ENCODE measurements at places on chromosomes 5 and 9.

DNA sequence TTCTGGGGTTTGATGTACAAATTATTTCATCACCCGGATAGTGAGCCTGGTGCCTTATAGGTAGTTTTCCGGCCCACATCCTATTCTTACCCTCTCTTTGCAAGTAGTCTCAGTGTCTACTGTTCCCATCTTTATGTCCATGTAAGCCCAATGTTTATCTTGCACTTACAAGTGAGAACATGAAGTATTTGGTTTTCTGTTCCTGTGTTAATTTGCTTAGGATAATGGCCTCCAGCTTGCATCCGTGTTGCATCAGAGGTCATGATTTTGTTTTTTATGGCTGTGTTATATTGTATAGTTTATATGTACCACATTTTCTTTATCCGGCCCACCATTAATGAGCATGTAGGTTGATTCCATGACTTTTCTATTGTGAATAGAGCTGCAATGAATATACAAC, 136.5 kb downstream of the PRR16 start:
- no peak for DNase-seq

DNA sequence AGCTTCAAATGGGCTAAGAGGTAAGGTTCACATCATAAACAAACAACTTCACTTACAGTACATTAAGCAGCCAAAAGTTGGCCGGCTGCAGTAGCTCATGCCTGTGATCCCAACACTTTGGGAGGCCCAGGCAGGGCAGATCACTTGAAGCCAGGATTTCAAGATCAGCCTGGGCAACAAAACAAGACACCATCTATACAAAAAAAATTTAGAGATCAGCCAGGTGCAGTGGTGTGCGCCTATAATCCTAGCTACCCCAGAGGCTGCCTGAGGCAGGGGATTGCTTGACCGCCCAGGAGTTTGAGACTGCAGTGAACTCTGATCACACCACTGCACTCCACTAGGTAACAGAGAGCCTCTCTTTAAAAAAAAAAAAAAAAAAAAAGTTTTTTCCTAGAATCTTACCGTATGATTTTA, 16.9 kb downstream of the UBTD2 start:
- DNase-seq: no peak

- no peak for DNase-seq
Measured at GRCh38 chr5:61123145-61123544, 39.1 kb downstream of the SMIM15 start.

DNA sequence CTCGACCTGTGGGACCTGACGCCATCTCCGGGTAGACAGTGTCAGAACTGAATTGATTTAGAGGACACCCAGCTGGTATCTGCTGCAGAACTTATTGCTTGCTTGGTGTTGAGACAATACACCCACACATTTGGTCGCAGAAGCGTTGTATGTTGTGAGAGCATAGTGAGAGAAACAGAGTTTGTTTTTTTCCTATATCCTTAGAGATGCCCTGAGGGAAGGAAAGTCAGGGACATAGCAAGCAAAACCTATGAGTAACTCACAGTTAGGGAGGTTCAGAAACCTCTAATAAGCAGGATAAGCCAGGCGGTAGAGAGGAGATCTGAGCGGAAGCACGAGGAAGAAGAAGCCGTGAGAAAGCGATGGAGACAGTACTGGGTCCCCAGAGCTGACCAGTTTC, 59.8 kb downstream of the PTCD2 start:
- no peak for DNase-seq

DNA sequence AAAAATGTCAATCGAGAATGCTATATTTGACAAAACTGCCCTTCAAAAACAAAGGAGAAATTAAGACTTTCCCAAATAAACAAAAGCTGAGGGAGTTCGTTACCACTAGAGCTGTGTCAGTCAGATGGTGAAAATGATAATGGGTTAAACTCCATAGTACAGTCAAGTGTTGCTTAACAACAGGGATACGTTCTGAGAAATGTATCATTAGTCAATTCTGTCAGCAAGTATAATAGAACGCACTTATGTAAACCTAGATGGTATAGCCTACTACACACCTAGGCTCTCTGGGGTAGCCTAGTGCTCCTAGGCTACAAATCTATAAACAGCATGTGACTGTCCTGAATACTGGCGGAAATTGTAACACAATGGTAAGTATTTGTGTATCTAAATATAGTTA, 138.7 kb downstream of the DRD1 start:
- DNase-seq: no peak
